ENCODE measurements at places on chromosomes 2 and 18.
A peak's percentile ranks its signal among the peaks of the same experiment; 100 is the strongest.

DNA sequence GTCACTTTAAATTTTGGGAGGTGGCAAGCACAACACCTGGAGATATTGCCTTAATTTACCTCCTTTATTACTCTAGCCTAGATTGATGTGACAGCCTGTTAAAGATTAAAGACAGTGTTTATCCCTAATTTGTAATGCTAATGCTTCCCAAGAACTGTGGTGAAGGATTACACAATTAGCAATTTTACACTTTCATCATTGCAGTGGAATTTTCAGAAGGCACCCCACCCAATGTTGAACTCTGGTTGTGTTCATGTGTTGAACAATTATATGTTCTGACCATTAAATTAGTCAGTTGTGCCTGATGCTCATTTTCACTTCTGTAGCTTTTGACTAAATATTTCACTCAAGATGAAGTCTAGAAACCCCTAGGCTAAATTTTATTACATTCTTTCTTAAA lies 317.1 kb upstream of the CWC22 start:
- no peak for DNase-seq

- no peak for DNase-seq
These were observed 2.3 kb downstream of the EMX1 start for GRCh38 chr2:72919414-72920317.

DNA sequence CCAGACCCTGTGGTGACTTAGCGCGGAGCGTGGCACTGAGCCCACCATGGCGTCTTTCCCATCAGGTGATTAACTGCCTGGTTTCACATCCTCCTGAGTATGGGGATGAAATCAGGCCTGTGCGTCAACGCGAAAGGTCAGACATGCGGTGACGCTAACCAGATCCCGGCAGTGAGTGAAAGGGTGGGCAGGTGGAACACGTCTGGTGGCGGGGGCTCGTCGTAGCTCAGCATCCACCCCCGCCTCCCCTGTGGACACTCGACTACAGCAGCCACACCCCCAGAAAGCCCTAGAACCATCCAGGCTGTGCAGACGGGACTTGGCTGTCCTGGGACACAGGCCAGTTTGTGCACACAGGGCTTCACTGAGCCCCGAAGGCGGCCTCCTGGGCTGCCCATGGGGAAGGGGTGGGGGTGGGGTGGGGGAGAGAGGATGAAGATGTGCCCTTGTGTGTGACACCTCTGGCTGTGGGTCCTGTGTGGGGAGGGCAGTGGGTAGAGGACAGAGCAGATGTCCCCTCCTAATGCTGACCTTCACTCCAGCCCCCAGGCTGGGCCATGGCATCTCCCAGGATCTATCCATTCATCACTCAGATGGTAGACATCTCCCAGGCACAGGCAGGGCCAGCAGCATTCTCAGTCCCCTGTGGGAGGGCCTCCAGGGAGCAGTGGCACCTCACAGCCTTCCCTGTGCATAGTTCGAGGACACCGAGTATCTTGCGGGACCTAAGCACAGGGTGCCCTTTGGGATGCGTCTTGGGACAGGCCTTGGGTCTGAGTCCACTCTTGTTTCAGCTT lies 27.5 kb downstream of the RAMP1 start:
- DNase-seq: no peak

GRCh38 chr2:141941210-141941714 lies 189.6 kb downstream of the LRP1B start:
- DNase-seq: no peak

DNA sequence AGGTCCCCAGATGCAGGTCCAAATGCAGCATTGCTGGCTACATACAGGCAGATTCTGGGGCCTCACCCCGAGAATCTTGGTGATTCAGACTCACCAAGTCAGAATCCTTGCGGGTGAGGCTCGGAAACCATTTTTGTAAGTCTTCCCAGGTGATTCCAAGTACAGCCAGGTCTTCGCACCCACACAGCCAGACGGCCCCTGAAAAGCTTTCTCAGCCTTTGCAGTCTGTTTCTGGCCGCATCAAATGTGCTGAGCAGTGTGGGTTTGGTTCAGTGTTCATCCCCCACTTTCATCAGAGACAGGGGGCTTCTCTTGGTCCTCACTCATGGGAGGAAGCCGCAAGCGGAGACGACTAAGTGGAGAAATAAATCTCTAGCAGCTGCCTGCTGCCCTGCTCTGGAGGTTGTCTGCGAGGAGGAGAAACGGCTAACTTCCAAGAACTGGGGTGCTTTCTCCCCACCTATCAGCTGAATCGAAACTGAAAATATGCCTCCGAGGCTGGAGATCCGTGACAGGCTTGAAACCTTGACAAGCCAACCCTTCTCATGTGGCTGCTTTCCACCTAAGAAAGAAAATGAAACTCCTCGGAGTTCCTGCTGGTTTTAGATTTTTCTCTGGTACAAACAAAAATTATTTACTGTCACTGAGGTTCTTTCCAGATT lies 8.9 kb upstream of the TMEM185B start:
- no peak for DNase-seq

- DNase-seq: no peak
These were observed 108.9 kb upstream of the ACAA2 start for GRCh38 chr18:49922228-49922627.

DNA sequence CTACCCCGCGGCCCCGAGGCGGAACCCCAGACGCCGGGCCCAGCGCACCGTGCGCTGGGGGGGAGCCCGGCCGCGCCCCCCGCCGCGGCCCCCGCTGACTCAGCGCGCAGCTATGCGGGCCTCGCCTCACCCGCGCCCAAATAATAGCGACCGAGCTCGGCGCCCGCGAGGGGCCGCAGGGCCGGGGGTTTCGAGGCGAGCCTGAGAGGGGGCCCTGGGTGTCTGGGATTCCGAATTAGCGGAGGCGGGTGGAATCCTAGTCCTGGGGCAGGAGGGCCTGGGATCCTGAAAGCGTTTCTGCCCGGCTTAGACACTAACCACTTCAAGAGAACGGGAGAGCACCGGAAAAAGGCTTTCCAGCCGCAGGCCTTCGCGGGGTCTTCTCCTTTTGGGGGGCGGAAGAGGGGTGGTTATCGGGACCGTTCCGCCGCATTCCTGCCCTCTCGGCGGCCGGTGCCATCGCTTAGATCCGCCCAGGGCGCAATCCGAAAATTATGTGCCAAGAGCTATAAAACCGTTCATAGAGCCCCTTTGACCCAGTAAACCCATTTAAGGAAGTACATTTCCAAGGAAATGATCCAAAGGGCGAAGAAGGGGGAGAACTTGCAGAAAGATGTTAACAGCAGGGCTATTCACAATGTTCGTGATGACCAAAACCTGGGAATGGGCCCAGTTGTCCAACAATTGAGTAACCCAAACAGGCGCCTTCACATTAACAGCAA lies 681 bp upstream of the ROCK2 start:
- peak; percentile 63 for DNase-seq

- DNase-seq: no peak
These were observed 9.6 kb upstream of the MTA3 start for GRCh38 chr2:42558827-42559226.

GRCh38 chr2:23706613-23707078 lies 220.3 kb downstream of the ATAD2B start:
- no peak for DNase-seq

GRCh38 chr18:63292831-63293683 lies 26.5 kb downstream of the BCL2 start:
- no peak for DNase-seq

- DNase-seq: no peak
These were observed 81.1 kb upstream of the GLI2 start for GRCh38 chr2:120654381-120655134.

GRCh38 chr18:74944676-74945075 lies 264.3 kb downstream of the PTGR3 start:
- no peak for DNase-seq

GRCh38 chr2:241775223-241776177 lies 1.1 kb upstream of the GAL3ST2 start:
- DNase-seq: no peak

DNA sequence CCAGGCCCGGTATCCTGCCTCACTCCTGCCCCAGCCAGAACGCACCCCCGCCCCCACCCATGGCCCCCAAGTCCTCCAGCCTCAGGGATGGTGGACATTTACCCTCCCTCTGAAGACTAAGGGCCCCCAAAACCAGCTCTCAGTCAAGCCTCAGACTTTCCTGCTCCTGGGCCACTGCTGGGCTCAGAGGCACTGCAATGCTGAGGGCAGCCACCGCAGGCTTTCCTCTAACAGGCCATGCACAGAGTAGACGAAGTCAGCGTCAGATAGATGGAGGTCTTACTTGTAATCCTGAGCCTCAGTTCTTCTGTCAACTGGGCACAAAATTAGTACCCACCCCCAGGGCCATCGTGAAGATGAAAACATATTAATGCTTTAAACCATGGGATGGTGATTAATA lies 92.6 kb downstream of the TTC32 start:
- no peak for DNase-seq

GRCh38 chr2:200453142-200453852 lies 56.6 kb downstream of the KCTD18 start:
- no peak for DNase-seq

DNA sequence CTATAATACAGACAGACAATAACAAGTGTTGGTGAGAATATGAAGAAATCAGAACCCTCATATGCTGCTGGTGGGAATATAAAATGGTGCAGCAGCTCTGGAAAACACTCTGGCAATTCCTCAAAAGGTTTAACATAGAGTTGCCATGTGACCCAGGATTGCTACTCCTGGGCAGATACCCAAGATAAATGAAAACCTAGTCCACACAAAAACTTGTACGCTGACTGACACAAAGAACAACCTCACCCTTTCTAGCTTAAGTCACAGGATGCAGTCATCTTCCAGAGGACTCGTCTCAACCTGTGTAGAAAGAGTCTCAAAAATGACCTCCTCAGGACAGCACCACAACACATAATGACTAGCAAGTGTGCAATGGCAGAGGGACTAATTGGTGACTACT lies 71.6 kb upstream of the ACAA2 start:
- no peak for DNase-seq

DNA sequence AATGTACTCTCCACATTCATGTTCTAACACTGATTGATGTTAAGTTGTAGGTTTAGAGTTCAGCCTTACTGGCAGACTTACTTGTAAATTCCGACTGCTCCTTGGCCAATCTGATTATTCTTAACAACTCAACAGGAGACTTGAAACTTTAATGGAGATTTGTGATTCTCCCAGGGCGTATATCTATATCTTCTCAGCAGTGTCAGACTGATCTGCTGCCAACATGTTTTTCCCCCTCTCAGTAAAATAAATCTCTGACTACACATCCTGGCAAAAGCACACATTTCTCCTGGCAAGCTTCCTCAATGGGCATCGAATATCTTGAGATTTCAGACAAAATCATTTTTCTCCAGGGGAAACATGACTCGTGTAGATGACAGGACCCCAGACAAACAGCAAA lies 1041.2 kb downstream of the DPP10 start:
- DNase-seq: no peak

GRCh38 chr2:181243319-181243718 lies 213.9 kb upstream of the ITGA4 start:
- peak; percentile 50 for DNase-seq

- no peak for DNase-seq
These were observed 242.4 kb downstream of the KLHL29 start for GRCh38 chr2:23627236-23628009.

DNA sequence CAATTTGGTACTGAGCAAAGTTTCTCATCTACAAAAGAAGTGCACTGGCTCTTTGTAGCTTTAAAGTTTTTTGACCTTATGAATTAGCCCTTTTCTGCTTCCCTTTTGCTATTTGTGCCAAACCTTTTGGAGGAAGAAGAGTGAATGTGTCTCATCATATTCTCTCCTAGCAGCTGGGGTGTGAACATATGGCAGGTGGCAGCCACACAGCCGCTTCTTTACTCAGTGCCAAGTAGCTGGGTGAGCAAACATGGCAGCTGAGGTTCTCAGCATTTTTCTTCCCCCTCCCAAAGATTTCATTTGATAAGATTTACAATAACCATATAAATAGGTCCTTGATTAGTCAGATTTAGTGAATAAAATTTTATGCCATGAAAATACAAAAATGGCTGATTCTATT lies 46.7 kb upstream of the STK17B start:
- DNase-seq: no peak

GRCh38 chr18:13178976-13179375 lies 39.6 kb upstream of the LDLRAD4 start:
- DNase-seq: no peak

DNA sequence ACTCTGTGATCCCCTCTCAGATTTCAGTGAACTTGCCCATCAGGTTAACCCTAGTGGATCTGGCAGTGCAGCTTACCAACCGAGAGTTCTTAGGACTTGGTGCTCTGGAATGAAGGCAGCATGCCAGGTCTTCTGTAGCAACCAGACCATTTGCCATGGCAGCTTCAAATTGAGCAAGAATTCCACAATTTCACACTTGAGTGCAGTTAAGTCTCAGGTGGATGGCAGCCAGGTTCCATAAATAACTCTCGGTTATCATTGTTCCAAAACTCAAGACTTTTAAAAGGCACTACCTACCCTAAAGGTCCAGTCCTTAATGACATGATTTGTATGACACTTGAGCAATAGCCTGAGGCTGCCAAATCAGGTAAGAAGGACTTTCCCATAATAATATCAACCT lies 48.1 kb downstream of the GALNT3 start:
- no peak for DNase-seq

DNA sequence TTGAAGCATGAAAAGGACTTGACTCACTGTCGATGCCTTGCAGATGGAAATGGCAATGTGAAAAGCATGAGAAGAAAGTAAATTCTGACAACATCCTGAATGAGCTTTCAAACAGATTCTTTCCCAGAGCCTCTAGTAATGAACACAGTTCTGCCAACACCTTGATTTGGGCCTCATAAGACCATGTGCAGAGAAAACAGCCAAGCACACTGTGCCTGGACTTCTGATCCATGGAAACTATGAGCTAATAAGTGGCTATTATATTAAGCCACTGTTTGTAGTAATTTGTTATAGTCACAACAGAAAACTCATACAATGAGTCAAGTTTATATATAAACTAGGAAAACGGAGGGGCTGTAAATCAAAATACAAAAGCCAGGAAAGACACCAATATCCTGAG lies 477.3 kb downstream of the MBD2 start:
- no peak for DNase-seq

DNA sequence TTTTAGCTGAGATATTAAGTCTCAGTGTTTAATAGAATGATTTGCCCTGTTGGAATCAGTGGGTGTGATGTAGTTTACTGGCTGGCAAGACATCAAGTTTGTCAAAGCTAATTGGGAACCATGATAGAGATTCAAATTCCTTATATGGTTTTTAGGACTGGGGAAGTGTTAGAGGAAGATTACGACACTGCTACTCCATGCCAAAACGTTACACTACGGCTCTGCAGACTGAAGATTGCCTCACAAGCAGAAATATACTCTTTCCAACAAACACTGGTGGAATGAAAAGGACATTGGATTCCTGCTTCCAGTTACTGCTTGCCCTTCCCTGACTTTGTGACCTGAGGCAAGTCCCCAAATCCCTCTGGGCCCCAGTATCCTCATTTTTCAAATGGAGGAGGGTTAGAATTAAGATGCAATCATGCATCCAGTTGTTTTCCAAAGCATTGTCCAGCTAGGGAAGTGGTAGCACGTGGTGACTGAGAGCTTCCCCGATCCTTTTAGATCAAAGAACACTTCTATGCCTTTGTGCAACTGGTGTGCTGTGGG lies 147.6 kb downstream of the CDC42EP3 start:
- DNase-seq: no peak

GRCh38 chr2:189408294-189408693 lies 33.0 kb upstream of the WDR75 start:
- no peak for DNase-seq

- DNase-seq: peak; percentile 72
These were observed 100.6 kb downstream of the UPP2 start for GRCh38 chr2:158202161-158202815.

GRCh38 chr2:215612786-215613185 lies 176.9 kb upstream of the FN1 start:
- DNase-seq: no peak

Data from COLO829 (cell line).